ENCODE measurements at places on chromosomes 2 and 18. TPM values are rescaled to one million over a fixed set of nuclear protein-coding genes. Genes with fewer than 3 reads are reported as not detected.

The MTX2 gene
- polyA plus RNA-seq = 62.1 TPM

The PLGLB1 gene
- polyA plus RNA-seq = 1.8 TPM

DNA sequence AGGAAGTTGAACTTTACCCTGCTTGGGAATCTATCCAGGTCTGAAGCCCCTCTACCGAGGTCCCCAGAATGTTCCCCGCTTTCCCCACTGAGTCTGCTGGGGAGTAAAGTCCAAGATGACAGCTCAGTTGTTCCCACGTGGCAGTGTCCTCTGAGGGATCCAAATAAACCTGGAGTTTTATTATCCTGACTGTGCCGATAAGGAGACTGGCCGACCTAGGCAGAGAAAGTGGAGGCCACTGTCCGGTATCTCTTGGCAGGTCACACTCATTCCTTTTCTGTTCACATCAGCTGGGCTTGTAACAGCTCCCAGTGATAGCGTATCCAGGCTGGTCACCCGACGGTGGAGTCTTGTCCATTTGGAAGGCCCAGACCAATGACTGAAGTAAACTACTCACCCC lies 27.5 kb upstream of the C18orf32 start:
- DNase-seq = no peak

The UGT1A4 gene
- polyA plus RNA-seq = not detected

The CHAC2 gene
- not detected for polyA plus RNA-seq

The ACADL gene
- polyA plus RNA-seq = not detected

- DNase-seq = no peak
Measured at GRCh38 chr2:157805519-157805918, 70.6 kb downstream of the ACVR1 start.

DNA sequence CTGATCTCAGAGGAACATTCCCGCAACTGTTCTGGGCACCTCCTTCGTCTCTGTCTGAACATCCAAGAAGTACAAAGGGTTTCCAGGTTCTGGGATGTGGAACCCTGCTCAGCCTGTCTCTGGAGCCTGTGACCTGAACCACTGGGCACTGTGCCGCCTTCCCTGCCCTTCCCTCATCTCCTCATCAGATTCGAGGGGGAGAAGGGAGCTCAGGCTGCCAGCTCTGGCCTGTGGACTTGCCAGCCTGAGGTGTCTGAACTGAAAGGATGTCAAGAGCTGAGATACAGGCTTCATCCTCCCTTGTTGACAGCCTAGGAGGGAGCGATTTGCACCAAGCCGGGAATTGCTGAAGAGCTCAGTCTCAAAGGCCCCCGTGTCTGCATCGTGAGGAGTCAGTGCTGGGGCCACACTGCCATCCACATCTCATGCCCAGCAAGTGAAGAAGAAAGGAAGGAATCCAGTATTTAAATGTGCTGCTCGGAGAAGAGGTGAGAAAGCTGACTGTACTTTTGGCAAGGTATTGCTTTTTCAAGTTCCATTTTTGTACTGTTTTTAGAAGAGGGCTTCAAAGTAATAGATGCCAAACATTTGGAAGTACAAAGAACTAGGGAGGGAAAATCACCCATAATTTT lies 12.6 kb downstream of the NEU2 start:
- no peak for DNase-seq
